ENCODE measurements at places on chromosomes 1 and 21. TPM values are rescaled to one million over a fixed set of nuclear protein-coding genes. Genes with fewer than 3 reads are reported as not detected.
A peak's percentile ranks its signal among the peaks of the same experiment; 100 is the strongest.

- no peak for DNase-seq
Measured at GRCh38 chr1:192067360-192067759, 90.9 kb upstream of the RGS18 start.

DNA sequence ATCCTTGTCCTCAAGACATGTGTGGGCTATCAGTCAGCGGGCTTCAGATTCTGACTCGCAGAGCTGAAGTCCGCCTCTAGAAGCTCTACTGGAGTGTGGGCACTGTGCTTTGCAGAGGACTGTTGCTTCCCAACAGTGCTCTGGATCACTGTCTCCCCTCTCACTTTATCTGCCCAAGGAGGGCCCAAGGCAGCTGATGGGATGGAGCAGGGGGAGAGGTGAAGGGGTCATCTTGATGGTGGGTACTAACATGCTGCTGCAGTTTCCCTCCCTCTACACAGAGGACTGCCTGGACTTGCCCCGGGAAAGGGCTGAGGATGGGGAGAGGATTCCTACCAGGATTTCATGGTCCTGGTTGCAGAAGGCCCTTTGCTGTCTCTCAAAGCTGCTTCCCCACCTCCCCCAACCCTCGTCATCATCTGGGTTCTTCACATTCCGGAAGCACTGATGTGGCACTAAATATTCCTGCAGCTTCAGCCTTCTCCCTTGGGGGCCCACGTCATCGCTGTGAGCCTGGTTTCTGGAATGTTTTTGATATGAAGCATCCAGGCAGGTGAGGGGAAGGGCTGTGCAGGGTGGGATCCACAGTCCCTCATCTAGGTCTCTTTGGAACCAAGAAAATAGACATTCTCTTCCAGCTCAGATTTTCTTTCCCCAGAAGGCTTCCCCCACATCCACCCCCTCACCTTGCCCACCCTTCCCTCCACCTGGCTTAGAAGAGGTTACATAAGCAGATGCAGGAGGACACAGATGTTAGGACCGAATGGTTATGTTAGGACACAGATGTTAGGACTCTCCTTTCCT lies 23.2 kb downstream of the NUAK2 start:
- DNase-seq: peak; percentile 67

DNA sequence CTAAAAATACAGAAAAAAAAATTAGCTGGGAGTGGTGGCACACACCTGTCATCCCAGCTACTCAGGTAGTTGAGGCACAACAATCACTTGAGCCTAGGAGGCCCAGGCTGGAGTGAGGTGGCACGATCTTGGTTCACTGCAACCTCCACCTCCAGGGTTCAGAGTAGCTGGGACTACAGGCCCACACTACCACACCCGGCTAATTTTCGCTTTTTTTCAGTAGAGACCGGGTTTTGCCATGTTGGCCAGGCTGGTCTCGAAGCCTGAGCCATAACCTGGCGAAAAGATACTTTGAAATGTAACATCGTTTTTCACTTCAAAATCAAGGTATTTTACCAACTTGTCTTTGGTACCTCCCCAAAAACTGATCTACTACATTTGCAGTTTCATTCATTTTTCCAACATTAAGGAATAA lies 6.1 kb downstream of the GAS5 start:
- DNase-seq: no peak

GRCh38 chr1:67755160-67755559 lies 70.2 kb downstream of the GADD45A start:
- DNase-seq: no peak

DNA sequence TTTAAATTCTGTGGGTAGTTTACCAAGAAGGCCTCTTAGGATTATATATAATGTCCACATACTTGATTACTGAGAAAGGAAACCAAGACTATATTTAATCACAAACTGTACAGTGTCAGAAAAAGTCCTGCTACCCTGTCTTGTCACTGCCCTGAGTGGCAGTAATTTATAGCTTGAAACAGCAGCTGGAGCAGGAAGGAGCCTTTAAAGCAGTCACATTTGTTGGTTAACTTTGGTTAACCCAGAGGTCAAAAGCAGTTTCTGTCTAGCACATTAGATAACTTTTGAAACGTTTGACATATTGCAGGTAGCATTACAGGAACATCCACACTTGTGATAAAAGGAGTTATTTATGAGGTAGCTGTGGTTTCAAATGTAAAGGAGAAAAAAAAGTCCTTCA lies 161.7 kb downstream of the ROR1 start:
- no peak for DNase-seq

- DNase-seq: no peak
Measured at GRCh38 chr1:234972411-234973191, 156.0 kb downstream of the TOMM20 start.

DNA sequence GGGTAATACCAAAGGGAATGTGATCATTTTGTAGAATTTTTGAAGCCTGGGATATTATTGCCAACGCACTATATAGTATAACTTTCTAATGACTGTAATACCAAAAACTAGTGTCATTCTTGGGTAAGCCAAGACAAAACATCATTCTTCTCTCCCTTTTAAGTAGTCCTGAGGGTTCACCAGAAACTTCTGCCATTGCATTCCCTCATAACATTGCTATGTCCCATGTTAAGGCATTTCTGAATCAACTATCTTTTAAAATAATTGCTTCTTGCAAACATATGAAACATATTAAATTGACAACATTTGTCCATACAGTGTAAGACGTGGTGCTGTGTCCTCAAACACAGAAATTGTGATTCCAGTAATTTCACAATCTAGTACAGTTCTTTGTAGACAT lies 29.9 kb upstream of the C1orf21 start:
- DNase-seq: no peak

DNA sequence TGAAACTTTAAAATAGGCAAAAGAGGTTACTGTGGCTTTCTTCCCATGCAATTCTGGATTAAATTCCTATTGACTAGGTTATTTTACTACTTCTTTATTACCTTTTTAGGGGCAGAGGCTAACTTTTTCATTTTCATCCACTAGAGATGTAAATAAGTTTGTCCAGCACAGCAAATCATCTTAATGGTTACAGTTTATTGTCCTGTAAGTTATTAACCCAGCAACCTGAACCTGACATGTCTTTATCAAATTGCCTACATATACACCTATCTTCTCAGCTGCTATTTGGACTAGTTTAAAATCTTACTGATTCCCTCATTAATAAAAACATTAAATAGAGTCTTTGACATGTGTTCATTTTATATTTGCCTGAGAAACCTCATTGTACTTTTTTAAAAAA lies 6.9 kb upstream of the SCYL3 start:
- no peak for DNase-seq

DNA sequence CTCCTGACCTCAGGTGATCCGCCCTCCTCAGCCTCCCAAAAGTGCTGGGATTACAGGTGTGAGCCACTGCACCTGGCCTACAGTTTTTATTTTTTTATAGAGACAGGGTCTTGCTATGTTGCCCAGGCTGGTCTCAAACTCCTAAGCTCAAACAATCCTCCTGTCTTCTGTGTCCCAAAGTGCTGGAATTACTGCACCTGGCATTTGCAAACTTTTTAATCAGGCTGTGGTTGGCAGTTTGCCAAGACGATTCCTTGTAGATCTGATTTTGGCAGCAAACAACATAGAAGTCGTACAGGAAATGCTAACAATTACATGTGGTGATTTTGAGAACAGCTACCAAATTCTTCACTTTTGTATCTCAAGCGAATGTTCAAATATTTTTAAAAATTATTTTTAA lies 10.1 kb downstream of the RBP7 start:
- no peak for DNase-seq

DNA sequence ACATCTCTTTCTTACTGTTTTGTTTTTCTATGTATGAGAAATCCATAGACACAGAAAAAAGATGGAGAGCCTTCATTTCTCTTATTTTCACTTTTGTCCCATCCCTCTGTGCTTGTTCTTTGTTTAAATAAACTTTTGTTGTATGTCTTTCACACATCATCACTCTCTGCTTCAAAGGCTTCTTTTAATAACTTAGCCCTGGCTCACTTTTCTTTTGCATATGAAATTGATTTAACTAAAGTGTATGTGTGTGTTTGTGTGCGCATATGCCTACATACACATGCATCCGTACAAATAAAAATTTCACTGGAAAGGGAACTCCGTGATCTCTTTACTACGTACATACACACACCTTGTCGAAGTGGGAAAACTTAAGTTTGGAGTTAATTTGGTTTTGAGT lies 168.6 kb downstream of the NFIA start:
- no peak for DNase-seq

GRCh38 chr1:200525090-200525987 lies 95.2 kb downstream of the KIF14 start:
- DNase-seq: no peak

DNA sequence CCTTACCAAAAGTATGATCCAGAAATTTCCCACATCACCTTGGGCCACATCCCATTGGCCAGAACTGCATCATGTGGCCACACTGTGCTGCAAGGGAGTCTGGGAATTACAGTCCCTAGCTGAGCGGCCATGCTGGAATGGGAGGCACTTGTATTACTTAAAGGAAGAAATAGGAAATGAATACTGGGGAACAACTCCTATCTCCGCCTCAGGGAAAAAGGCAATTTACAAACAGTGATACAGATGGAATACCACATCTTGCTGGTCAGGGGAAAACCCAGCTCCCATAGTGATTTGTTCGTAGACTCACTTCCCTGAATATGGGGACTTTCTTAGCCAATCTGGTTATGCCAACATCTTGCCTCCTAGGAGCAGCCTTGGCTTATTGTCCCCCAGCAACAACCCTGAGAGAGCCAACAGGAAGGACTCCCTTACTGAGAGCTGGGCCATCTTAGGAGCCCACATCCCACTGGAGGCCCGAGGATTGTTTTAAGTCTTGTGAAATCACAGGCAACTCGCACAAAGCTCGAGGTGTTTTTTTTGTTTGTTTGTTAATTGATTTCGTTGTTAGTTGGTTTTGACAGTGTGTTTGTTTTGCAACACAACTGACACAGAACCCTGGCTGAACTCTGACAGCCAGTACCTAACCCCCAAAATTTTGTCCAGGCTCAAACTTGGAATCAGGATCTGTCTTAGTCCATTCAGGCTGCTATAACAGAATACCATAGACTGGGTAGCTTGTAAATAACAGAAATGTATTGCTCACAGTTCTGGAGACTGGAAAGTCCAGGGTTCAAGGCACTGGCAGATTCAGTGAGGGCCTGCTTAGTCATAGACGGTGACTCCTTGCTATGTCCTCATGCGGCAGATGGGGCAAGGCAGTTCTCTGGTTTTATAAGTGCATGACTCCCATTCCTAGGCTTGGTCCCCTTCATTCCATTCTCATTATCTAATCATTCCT lies 14.9 kb downstream of the CDA start:
- DNase-seq: no peak

GRCh38 chr21:45839274-45839673 lies 142.3 kb upstream of the COL6A1 start:
- DNase-seq: no peak

- DNase-seq: no peak
Measured at GRCh38 chr21:32240851-32241687, 37.8 kb downstream of the MIS18A start.

GRCh38 chr21:35015435-35016024 lies 33.6 kb downstream of the RUNX1 start:
- no peak for DNase-seq

DNA sequence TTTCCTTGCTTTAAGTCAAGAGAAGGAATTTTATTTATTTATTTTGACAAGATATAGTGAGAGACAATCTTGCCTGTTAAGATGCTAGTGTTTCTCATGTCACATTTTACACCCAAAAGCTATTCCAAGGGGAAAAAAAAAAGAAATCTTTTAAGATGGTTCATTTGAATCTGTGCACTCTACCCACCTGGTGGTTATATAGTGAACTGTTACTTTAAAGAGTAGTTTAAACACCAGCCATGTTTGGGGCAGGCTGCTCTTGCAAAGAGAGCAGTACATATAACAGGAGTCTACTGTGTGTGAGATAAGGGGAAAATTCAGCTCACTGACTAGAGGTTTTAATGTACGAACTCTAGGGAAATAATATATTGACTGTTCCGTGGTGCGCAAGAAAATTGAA lies 3.3 kb upstream of the ELAVL4 start:
- DNase-seq: no peak

DNA sequence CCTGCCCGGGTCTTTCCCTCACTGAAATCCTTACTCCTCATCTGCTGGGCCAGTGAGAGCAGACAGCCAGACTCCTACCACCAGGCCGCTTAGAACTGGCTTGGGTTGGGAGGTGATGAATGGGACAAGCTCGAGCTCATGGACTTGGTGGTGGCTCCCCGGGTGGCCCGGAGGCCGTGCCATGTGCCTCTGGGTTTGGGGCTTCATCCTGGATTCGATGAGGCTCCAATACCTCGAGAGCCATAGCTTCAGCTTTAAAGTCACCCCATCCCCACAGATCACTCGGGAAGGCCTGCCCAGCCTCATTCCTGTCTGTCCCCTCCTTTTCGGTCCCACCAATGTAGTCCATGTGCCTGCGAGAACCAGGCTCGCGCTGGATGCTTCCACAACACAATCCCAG lies 51.5 kb downstream of the MYOM3 start:
- DNase-seq: no peak

DNA sequence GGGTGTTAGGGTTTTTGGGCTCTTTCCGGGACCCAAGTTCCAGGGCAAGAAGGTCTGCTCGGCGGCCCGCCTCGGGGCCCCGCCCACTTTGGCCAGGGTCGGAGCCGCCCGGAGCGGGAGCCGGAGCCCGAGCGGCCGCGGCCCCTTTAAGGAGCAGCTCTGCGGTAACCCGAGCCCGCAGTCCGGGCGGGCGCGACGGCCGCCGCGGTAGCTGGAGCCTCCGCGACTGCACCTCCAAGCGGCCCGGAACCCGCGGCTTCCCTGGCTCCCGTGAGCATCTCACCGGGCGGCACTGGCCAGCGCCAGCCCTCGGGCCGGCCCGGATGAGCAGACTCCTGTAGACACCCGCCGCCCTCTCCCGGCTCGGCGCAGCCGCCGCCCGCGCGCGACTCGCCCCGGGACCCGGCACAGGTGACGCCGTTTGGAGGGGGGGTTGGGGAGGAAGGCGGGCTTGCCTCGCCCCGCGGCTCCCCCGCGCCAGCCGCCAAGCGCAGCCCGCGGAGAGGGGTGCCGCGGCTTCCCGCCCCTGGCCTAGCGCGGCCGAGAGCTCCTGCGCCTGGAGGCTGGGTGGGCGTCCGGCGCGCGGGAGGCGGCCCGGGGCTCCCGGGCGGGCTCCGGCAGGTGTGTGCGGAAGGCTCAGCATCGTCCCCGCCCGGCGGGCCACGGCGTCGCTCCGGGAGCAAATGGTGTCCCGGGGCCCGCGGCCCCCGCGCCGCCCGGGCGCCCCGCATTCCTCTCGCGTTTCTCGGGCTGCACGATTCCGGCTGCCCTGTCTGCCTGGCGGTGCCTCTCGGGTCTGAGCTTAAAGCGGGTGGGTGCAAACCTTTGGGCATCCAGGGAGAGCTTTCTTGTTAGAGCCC lies at the start of gene TLCD4:
TSS of gene TLCD4 (plus strand) at position 149 of the 860 bp plus-strand sequence. CDS start 26,547 bp downstream, outside the sequence.
- DNase-seq: peak; percentile 74

GRCh38 chr1:59690171-59690930 lies 124.4 kb upstream of the HOOK1 start:
- DNase-seq: no peak

The DMRTB1 gene
- 0.17 TPM for total RNA-seq

The NHLH2 gene
- 1.8 TPM for total RNA-seq

The KCNA2 gene
- 0.87 TPM for total RNA-seq

The PRAMEF6 gene
- not detected for total RNA-seq

The GJB5 gene
- 0.55 TPM for total RNA-seq

The LCE1F gene
- total RNA-seq: not detected

The FAM151A gene
- 0.11 TPM for total RNA-seq

The OR10Z1 gene
- total RNA-seq: not detected

The ARMH1 gene
- total RNA-seq: 0.78 TPM

The AURKAIP1 gene
- total RNA-seq: 268 TPM

The AADACL4 gene
- total RNA-seq: not detected

Measured in WTC11 (cell line).